ENCODE measurements at places on chromosomes 16 and 17.

DNA sequence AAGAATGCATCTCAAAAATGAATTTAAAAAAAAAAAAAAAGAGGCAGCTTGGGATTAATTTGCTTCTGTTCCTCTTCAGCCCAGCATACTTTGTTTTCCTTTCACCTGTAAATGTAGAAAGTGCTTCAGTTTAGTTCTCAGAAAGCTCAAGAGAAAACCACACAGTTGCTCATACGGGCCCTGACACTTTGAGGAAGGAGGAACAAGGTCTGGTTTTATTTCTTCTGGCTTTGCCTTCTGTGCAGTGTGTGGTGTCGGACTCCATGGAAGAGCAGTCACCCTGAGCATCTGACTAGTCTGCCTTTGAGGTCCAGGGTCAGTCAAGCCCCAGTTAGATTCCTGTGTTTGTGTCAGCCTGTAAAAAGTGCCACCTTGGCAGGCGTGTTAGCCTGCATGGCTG, 27.6 kb downstream of the NMT1 start:
- DNase-seq, result no peak

DNA sequence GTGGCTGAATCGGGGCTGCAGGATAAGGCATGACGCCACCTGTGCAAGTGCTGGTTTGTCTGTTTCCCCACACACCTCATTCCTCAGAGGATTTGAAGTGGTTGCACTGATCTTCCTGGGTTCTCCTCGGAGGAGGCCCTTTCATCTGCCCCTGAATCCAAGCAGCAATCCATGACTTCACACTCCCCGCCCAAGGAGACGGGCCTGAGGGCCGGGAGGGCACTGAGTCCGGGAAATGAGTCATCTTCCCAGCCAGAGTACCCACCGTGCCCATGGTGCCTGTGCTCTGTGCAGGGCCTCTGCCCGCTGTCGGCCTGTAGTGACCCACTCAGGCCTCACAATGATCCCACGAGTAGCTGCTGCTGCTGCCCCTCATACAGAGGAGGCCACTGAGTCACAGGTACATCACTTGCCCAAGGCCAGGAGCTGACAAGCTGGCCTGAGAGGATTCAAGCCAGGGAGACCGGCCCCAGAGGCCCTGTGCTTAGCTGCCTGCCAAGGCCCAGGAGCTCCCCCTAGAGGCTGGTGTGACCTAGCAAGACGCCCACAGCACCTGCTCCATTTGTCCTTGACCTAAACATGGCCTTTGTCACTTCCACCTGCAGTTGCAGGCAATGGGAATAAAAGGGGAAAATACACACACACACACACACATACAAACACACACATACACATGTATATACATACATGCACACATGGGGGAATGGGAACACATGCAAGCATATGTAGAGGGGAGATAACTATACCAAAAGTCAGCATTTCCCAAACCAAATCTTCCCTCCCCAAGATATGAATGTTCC, 240.0 kb downstream of the C16orf95 start:
- DNase-seq, result no peak

DNA sequence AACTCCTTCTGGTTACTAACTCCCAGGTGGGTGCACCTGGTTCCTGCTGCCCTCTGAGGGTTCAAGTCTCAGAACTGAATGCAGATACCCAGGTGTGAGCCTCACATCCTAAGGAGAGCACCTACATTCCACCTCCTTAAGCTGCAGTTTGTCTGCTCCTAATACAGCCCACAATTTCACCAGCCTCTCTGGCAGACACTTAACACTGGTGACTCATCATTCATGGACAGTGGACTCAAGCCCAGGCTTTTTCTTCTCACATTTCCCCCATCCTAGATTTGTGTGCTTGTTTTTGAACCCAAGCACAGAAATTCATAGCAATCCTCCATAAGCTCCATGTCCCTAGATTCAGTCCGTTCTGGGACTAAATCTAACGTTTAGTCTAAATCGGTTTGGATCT, 7.0 kb upstream of the MAF start:
- no peak for DNase-seq

- DNase-seq, result no peak
These were observed 88.3 kb upstream of the PLEKHM1 start for GRCh38 chr17:45578516-45579455.

Measured in tibial artery (tissue), 4 donors.